ENCODE measurements at places on chromosomes 11 and 22. TPM values are rescaled to one million over a fixed set of nuclear protein-coding genes. Genes with fewer than 3 reads are reported as not detected.

FJX1 gene
- total RNA-seq = 40.3 TPM

OR51E2 gene
- 0.14 TPM for total RNA-seq

IRAG1 gene
- total RNA-seq = 0.05 TPM

NUCB2 gene
- total RNA-seq = 34.2 TPM

OR51B2 gene
- total RNA-seq = not detected

APOC3 gene
- not detected for total RNA-seq

OR2AG2 gene
- 0.01 TPM for total RNA-seq

DAGLA gene
- total RNA-seq = 5.5 TPM

NAT10 gene
- total RNA-seq = 52.0 TPM

OR51I1 gene
- not detected for total RNA-seq

AP5B1 gene
- 11.2 TPM for total RNA-seq
